ENCODE measurements at places on chromosomes 13 and 19.

- DNase-seq = no peak
Measured at GRCh38 chr13:20219577-20219976, 12.5 kb downstream of the GJB6 start.

DNA sequence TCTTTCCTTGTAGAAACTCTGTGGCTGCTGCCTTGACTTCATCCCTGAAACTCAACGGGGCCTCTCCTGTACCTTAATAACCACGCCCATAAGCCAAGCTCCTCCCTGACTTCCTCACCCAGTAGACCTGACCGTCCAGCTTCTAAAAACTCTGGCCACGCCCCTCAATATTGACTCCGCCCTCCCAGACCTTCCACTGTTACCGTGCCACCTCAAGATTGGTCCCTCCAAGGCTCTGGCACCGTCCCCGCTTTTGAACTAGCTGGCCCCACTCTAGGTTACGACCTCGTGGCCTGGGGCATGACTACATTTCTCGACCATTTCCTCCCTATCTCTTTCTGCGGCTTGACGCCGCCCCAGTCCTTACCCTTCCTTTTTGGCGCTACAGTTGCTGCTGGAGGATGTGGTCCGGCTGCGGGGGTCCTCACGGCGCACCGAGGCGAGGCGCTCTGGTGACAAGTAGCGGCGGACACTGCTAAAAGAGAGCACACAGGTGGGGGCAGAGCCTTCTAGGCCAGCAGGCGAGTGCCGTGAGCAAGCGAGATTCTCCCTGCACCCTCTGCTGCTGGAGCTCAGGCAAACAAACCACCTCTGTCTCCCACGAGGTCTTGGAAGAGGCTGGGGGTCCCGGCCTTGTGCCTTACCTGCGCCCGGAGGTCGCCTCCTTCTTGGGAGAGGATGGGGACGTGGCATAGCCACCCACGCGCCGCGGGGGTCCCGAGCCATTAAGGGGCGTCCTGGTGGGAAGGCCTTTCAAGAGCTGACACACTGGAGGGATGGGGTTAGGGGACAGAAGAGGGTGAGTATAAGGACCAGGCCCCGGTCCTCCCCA, 2.3 kb upstream of the EML2 start:
- DNase-seq = no peak

DNA sequence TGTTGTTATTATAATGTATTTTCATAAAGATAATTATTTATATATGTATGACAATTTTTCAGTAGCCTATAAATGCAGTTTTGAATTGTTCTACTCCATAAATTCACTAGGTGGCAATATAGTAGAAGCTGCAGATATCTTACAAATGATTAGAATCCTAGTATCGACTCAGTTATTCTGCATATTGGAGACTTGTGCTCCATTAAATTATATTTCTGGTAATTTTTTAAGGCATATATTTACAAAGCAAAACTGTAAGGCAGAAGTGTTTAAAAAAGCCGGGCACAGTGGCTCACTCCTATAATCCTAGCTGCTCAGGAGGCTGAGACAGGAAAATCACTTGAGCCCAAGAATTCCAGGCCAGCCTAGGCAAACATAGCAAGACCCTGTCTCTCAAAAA, 58.7 kb downstream of the DPY19L3 start:
- no peak for DNase-seq

- no peak for DNase-seq
Measured at GRCh38 chr13:83761631-83762030, 120.6 kb downstream of the SLITRK1 start.
